ENCODE measurements at places on chromosomes 16 and 17. TPM values are rescaled to one million over a fixed set of nuclear protein-coding genes. Genes with fewer than 3 reads are reported as not detected.
A peak's percentile ranks its signal among the peaks of the same experiment; 100 is the strongest.

DNA sequence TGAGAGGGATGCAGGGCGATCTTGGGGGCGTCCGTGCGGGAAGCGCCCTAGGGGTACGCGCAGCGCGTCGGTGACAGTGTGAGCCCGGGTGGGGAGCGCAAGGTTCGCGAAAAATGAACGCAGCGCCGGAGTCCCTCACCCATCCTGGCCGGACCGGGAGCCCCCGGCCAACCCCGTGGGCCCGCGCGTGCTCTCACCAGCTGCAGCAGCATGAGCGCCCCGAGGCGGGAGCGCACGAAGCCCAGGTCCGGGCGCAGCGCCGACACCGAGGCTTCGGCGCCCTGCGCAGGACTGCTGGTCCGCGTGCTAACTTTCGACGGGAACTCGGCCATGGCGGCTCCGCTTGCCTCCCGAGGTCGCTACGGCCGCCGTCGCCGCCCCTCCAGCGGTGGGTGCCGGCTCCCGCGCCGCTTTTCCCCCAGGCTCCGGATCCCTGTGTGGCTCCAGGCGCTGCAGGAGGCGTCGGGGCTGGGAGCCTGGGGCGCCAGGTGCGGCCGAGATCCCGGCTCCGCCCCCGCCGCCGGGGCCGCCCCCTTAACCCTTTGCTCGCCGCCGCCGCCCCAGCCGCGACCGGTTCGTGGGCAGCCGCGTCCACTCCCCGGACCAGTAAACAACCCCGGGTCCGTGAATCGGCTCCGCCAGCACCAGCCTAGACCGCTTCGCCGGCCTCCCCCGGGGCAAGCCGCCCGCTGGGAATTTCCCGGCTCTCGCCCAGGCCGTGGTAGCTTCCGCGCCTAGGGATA lies at the start of gene PLLP:
Gene PLLP, minus strand, starts transcription at position 464 of the 743 bp plus-strand sequence. Its CDS starts 132 bp downstream, at position 332.
- no peak for DNase-seq

GRCh38 chr17:31754239-31754945 lies 104.7 kb downstream of the COPRS start:
- DNase-seq = no peak

DNA sequence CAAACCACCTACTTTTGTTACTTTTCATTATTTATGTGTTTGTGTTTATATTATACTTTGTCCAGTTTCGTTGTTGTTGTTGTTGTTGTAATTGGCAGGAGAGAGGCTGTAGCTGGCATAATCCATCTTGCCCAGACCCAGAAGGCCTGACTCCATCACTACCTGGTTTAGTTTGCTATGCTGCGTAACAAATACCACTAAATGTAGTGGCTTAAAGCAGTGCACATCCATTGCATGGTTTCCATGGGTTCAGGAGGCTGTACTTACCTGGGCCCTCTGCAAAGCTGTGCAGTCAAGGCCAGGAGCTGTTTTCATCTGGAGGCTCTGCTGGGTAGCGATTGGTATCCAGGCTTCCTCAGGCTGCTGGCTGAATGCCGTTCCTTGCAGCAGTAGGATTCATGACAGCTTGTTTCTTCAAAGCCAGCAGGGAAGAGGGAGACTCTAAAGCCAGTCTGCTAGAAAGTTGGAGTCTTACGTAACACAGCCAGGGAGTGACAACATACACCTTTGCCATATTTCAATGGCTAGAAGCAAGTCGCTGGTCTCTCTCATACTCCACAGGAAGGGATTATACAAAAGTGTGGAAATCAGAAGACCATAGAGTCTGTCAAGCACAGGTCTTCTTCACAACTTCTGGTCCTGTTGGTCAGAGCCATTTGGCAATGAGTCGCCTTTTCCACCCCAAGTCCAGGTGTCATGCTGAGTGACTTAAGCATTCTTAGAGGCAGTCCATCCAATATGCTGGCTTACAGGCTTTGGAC lies 41.1 kb downstream of the TNRC6C start:
- peak; percentile 29 for DNase-seq

DNA sequence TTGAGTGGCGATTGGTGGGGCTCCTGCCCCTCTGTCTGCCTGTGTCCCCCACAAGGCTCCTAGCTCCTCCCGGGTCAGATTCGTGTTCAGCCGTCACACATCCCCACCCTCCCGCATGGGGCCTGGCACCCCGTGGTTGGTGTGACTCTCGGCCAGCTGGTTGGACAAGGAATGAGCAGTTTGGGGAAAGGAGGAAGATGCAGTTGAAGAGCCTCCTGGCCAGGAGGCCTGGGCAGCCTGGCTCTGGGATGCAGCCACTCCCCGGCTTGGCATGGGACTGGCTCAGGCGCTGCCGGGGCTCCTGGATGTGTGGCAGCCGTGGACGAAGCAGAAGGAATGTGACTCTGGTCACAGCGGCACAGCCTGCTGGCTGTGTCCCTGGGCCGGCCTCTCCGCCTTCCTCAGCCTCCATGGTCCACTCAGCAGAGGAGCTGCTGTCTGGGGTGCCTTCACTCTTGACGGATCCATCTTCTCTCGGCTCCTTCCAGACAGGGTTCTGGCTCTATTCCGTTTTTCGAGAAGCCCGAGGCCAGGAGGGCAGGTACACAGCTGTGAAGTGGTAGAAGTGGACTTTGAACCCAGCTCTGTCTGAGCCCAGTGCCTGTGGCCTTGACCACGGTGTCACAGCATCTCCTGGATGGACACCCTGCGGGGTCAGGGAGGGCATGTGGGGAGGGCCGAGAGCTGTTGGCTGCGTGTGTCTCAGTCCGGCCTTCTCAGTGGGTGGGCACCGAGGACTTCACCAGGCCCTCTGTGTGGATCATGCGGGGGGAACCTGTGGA lies 2.1 kb downstream of the TRAF7 start:
- no peak for DNase-seq

DNA sequence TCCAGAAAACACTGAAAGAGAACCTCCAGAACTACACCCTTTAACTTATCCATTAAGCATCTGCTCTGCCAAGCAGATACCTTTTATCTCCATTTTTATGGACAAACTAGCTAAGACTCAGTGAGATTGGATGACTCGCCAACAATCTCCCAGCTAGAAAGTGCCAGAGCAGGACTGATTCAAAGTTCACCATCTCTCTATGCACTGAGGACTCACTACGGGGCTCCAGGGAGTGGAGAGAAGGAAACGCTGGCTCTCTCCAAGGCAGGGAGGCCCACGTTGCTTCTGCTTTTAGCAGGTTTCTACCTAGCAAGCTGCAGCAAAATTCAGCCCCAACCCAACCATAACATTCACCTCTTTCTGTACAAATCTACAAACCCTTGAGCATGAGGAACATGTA lies 52.8 kb upstream of the ARHGAP44 start:
- no peak for DNase-seq

GRCh38 chr17:78130437-78131101 lies at the start of gene TMC8:
Gene TMC8 (plus strand): TSS chr17:78130771. CDS start chr17:78131589, 818 bp downstream.
- no peak for DNase-seq

GRCh38 chr17:1377334-1377733 lies 22.7 kb downstream of the YWHAE start:
- no peak for DNase-seq

GRCh38 chr17:29514792-29515191 lies 52.0 kb downstream of the ABHD15 start:
- DNase-seq = no peak

DNA sequence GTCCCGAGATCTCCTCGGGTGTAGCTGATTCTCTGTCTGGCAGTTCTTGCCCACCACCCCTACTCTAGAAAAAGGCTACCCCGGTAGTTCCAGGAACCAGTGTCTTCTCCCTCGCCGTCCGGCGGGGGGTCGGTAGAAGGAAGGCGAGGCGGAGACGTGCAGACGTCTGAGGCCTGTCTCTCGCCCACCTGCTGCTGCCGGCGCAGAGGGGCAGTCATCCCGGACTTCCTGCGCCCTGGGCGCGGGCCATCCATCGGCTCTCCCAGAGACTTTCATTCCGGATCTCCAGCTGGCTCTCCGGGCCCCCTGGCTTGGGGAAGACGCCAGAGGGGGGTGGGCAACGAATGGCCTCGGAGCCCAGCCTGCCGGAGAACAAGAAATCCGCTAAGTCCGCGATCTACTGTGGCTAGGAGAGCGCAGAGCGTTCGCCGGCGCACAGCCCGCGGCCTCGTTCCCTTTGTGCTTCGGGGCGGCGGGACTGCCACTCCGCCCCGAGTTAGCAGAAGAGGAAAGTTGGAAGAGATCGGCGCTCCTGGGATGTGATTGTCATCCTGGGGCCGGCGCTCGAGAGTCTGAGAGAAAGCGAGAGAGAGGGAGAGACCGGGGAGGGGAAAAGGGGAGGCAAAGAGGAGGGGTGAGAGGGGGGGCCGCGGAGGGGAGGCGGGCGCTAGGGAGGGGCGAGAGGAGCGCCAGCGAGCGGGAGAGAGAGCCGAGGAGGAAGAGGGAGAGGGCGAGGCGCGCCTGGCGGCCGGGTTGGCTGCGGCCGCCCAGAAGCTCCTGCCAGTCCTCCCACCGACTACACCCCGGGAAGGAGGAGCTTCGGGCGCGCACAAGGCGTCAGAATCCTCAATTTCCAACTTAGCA lies at the start of gene IRX5:
Gene IRX5, plus strand, starts transcription at position 861 of the 864 bp plus-strand sequence. CDS start 334 bp downstream, outside the sequence.
- peak; percentile 70 for DNase-seq

DNA sequence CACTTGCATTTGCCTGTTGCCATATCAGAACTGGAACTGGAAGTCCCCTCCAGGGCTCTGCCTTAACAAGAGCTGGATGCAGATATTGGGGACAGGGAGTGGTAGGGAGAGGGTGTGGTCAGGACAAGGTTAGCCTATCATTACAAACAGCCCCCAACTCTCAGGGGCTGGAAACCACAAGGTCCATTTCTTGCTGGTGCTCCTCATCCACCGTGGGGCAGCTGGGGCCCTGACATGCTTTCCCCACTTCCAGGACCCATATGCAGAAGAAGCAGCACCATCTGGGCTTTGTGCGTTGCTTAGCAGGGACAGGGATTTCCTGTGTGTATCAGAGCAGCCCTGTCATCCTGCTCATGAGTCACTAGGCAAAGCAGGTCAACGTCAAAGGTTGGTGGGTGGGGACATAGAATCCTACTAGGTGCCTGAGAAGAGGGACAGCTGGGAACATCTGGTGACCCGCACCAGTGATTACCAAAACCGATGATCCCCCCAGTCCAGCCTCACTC lies 26.9 kb downstream of the RGS9 start:
- peak; percentile 23 for DNase-seq

- DNase-seq = peak; percentile 90
These were observed at the start of the genes SMG6 and SRR for GRCh38 chr17:2303204-2304188. Gene SMG6 (minus strand): TSS chr17:2303785. CDS start chr17:2303720, 65 bp downstream. Gene SRR (plus strand): TSS chr17:2303950. CDS start chr17:2315561, 11,611 bp downstream.

DNA sequence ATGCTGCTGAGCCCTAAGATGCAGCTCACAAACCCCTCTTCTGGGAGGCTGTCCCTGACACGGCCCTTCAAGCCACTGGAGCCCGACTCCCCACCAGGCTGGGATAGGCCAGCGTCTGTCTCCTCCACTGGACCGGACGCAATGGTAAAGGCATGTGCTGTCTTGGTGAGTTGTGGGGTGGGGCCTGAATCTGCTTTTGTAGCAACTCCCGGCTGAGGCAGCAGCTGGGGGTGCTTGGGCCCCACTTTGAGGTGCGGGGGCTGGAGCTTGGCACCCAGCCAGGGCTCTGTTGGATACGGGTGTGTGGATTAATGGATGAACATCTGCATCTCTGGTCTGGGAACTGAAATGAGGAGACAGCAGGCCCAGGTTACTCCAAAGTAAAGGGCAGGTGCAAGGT lies 3.5 kb upstream of the NLRC3 start:
- no peak for DNase-seq

DNA sequence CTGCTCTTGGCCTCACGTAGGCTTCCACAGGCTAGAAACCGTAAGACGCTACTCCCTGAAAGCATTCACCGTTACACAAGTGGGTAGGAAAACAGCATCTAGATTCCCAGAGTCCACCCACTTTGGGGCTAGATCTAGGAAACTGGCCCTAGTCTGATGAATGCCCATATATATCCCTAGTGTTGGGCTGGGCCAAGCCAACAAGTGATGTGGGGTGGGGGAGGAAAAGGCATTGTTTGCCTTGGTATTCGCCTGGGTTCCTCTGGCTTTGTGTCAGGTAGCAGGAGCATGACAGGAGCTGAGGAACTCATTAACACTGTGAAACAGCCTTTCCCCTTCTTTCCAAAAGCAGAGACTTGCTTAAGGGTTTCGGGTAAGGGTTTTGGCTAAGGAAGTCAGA lies 112.4 kb downstream of the SMG6 start:
- DNase-seq = peak; percentile 84

GRCh38 chr17:68356520-68356919 lies 65.2 kb downstream of the ARSG start:
- DNase-seq = no peak

CA7 gene
- total RNA-seq = not detected
